ENCODE measurements at places on chromosomes 16 and 17.

DNA sequence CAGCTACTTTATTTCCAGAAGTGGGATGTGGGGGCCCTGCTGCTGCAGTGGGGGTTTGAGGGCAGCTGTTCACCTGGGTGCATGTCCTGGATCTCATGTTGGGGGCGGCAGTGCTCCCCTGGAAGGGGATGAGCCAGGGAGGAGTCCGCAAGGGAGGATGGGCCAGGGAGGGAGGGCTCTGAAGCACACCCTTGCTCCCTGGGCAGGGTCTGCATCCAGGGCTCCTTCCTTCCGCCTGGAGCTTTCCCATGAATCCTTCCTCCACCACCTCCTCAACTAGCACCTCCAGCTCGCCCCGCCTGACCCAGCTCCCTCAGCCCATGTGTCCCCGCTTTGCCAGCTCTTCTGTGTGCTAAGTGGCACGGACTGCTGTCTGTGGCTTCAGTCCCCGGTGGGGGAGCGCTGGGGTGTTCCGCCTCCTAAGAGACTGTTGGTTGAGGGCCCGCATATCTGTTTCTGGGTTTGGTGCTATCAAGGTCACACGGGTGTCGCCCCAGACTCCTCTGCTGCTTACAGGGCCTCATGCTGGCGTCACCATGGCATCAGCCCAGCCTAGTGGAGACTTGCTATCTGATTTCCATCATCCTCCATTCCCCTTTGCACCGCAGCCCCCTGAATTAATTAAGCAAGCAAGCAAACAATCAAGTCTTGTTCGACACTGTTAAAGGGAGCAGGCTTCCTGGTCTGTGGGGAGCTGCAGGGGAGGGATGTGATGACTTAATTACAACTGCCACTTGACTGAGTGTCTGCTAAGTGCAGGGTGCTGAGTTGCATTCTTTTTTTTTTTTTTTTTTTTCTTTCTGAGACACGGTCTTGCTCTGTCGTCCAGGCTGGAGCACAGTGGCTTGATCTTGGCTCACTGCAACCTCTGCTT is 71.8 kb downstream of the PRKCA start:
- no peak for DNase-seq

DNA sequence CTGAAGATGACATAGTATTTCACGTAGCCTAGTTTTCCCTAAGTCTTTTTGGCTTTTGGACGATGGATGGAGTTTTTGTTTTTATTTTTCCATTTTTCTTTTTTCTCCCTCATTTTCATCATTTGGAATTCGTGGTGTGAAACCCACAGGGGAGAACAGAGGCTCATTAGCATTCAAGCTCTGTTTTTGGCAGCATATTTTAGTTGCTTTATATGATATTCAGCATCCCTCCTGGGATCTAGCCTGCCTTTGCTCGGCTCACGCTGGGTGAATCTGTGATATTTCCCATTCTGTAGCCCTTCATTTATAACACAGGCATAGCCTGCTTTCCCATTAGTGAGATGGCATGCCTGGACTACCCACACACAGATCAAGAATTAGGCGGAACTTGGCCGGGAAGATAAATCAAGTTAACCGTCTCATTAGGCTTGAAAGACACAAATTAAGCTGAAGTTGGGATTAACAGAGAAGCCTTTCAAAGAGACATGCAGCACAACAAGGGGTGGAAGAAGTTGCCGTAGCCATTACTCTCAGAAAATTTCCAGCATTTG is 20.1 kb upstream of the CLEC19A start:
- no peak for DNase-seq

DNA sequence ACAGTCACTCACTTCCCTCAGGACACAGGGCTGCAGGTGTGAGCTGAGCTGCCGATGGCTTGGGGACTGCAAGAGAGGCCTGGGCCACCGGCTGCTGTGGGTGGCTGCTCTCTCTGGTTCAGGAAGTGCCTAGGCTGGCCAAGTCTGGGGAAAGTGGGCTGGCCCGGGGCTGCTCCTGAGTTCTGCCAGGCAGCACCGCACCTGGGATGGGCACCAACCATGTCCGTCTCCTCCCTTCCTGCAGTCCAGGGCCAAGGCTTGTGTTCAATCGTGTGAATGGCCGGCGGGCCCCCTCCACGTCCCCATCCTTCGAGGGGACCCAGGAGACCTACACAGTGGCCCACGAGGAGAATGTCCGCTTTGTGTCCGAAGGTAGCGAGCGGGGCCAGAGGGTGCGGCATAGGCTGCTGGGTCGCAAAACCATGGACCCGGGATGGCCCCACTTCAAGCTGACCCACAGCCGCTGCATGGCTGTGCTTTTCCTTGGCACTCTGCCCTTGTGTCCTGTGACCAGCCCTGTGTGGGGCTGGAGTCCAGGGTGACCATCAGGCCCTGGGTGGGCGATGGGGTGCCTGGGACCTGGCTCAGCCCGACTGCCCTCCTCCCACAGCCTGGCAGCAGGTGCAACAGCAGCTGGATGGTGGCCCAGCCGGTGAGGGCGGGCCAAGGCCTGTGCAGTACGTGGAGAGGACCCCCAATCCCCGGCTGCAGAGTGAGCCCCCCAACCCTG is 1.8 kb upstream of the WDR90 start:
- DNase-seq = no peak

DNA sequence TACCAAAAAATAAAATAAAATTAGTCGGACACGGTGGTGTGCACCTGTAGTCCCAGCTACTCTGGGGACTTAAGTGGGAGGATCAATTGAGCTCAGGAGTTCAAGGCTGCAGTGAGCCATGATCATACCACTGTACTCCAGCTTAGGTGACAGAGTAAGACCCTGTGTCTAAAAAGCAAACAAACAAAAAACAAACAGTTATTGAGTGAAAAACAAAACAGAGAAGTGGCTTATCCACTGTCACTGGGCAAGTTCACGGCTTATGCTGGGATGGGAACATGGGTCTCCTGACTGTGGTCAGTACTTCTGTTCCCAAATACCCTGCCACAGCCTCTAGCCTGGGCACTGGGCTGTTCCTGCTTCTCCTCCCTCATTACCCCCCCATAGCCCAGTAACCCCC is 9.5 kb upstream of the GRN start:
- DNase-seq = no peak

DNA sequence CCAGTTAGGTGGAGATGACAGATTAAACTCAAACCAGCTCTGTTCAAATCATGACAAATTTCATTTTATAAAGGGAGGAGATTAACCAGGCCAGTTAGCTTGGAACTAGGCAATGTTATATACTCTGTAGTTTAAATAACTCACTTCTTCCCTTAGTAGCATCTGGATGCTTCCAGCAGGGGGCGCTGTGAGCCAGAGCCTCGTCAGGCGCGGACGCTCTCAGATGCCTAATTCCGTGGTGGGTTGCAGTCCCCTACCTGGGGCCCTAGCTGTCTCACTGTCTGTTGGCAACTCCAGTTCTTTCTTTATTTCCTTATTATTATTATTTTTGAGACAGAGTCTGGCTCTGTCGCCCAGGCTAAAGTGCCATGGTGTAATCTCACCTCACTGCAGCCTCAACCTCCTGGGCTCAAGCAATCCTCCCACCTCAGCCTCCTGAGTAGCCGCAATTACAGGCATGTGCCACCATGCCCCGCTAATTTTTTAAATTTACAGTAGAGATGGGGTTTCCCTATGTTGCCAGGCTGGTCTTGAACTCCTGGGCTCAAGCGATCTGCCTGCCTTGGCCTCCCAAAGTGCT is 17.3 kb upstream of the WFDC1 start:
- DNase-seq = peak; percentile 13

DNA sequence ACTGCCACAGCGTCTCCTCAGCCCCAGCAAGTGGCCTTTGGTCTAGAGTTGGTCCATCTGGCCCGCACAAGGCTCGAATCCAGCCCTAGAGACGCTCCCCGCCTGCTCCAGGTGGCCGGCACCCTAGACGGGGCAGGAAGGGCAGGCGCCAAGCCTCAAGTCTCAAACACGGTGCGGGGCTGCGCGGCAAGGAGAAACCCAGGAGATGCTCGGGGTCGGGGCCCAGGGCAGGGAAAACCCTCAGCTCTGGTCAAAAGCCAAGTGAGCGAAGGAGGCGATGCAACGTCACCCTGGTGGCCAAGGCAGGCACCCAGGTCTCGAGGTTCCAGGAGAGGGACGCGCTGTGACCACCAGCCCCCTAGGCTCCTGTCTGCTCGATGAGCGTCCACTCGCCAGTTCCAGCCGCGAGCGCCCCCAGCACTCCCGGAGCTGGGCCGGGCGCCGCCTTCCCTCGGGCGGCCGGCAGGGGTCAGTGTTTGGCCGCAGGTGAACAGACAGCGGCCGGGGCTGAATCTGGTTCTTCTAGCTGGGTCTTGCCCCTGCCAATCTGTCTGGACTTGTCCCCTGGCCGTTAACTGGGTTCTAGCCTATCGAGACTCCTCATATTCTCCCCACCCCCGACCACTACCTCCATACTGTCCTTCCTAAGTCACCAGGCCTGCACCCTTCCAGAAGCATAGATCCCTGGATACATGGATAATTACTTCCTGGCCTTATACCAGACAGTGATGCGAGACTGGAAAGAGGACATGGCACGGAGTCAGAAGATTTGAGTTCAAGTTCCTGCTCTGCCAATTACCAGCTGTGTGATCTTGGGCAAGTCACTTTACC is 44.0 kb downstream of the PRAC1 start:
- peak; percentile 53 for DNase-seq
